ENCODE measurements at places on chromosomes 3 and 15. TPM values are rescaled to one million over a fixed set of nuclear protein-coding genes. Genes with fewer than 3 reads are reported as not detected.

Gene VEPH1
- total RNA-seq = 2.7 TPM

Gene EPHB1
- total RNA-seq = 2.2 TPM

Gene DUOX1
- 98.7 TPM for total RNA-seq

GRCh38 chr3:100136921-100137320 lies 22.6 kb upstream of the FILIP1L start:
- no peak for DNase-seq

DNA sequence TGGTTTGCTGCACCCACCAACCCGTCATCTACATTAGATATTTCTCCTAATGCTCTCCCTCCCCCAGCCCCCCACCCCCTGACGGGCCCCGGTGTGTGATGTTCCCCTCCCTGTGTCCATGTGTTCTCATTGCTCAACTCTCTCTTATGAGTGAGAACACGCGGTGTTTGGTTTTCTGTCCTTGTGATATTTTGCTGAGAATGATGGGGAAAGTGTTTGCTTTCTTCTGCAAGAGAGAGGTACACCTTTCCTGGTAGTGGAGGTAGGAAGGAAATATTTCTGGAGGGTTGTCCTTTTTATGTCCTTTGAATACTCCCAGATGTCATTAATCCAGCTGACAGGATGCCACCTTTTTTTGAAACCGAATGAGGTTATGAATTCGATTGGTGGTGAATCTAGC lies 10.5 kb upstream of the SLC28A1 start:
- DNase-seq = no peak

Measured in vagina (tissue), 2 donors.